HFFc6 (cell line): ENCODE measurements at places on chromosomes 6 and 20.

GRCh38 chr20:40814631-40814960 is 125.6 kb upstream of the MAFB start:
- no peak for DNase-seq

DNA sequence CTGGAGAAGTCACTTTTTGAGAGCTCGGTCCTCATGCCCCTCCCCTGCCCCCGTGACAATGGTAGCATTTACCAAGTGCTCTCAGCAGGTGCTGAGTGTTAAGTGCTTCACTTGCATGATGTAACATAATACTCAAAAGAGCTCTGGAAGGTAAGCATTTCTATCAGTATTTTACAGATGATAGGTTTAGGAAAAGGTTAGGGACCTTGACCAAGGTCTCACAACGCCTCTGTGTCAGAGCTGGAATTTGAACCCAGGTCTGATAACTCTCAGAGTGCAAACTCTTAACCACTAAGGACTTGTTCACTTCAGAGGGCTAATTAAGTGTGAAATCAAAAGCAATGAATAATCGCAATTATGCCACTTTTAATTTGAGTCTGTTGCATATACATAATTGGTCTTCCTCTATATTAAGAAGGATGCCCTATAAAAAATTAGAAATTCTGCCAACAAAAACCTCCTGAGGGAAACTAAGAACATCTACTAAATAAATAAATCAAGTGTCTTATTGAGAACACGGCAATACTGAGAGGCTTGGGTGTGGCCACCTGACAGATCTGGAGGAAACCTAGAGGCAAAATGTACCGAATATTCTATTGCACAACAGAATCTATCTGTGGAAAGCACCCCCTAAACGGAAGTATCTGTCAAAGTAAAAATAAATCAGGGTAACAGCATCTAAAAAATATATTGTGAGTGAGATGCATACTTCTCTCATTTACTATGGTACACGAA is 109.8 kb downstream of the BACH2 start:
- no peak for DNase-seq

DNA sequence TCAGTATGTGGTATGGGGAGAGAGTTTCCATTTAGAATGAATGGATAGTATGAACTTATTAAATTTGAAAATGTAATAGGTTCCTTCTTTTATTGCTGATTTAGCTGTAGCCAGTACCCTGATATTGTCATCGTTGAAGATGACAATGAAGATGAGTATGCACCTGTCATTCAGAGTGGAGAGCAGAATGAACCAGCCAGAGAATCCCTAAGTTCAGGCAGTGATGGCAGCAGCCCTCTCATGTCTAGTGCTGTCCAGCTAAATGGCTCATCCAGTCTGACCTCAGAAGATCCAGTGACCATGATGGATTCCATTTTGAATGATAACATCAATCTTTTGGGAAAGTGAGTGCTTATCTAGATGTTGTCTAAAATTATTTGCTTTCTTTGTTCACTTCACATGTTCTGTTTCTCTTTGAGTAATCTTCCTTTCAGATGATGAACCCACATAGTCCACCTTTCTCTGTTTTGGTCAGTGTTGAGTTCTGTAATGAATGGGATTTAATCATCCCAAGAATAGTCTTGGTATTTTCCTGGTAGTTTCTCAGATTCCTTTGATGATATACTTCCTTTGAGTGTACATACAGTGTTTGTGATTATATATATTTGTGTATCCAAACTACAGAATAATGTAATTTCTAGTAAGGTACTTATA is 23.3 kb downstream of the HSF2 start:
- no peak for DNase-seq

GRCh38 chr6:143940011-143940597 is 68.0 kb downstream of the PLAGL1 start:
- DNase-seq: peak; percentile 46

DNA sequence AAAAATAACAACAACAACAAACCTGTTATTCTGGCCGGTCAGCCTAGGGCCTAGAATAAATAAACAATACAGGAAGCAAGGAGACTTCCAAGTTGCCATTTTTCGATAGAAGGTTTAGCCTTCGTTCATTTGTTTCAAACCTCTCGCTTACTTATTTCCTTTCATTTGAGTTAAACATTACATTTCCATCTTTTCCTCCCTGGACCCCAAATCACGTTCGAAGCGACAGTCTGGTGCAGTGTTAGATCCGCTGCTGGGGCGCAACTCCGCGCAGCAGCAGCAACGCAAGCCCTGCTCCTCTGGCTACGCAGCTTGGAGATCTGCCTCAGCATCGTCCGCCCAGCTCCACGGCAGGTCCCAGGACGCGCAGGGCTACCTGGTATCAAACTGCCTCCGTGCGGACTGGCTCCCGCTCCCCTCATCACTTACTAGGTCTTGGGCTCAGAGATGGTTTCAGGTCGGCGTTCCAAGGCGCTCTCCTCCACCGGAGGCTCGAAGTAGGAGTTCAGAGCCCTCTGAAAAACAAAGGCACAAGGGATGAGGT is 530 bp downstream of the TDP2 start:
- DNase-seq: peak; percentile 8

DNA sequence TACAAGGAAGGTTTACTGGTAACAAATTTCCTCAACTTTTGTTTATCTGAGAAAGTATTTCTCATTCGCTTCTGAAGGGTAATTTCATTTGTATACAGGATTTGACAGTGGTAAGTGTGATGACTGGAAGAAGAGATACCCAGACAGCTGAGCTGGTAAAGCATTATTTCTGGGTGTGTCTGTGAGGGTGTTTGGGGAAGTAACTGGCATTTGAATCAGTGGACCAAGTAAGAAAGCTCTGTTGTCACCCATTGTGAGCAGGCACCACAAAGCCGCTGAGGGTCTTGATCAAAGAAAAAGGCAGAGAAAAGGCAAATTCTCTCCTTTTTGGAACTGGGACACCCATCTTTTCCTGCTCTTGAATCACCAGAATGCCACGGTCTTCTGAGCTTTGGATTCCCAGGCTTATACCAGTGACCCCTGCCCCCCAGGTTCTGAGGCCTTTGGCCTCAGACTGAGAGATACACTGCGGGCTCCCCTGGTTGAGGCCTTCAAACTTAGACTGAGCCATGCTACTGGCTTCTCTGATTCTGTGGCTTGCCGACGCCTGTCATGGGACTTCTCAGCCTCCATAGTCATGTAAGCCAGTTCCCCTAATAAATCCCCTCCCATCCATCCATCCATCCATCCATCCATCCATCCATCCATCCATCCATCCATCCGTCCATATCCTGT is 10.5 kb upstream of the HUS1B start:
- no peak for DNase-seq

GRCh38 chr6:1535295-1535694 is 74.4 kb upstream of the FOXC1 start:
- DNase-seq: no peak

DNA sequence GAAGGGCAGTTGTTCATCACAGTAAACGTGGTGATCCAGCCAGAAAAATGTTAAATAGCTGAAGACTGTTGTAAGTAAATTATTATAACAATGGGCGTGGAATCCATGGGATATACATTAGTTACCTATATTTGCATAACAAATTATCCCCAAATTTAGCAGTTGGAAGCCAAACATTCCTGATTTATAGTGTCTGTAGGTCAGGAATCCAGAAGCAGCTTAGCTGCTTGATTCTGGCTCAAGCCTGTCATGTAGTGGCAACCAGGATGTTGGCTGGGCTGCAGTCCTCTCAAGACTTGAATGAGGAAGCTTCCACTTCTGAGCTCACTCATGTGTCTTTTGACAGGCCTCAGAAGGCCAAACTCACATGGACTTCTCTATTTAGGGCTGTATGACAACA is 6.9 kb upstream of the ADGRB3 start:
- no peak for DNase-seq

DNA sequence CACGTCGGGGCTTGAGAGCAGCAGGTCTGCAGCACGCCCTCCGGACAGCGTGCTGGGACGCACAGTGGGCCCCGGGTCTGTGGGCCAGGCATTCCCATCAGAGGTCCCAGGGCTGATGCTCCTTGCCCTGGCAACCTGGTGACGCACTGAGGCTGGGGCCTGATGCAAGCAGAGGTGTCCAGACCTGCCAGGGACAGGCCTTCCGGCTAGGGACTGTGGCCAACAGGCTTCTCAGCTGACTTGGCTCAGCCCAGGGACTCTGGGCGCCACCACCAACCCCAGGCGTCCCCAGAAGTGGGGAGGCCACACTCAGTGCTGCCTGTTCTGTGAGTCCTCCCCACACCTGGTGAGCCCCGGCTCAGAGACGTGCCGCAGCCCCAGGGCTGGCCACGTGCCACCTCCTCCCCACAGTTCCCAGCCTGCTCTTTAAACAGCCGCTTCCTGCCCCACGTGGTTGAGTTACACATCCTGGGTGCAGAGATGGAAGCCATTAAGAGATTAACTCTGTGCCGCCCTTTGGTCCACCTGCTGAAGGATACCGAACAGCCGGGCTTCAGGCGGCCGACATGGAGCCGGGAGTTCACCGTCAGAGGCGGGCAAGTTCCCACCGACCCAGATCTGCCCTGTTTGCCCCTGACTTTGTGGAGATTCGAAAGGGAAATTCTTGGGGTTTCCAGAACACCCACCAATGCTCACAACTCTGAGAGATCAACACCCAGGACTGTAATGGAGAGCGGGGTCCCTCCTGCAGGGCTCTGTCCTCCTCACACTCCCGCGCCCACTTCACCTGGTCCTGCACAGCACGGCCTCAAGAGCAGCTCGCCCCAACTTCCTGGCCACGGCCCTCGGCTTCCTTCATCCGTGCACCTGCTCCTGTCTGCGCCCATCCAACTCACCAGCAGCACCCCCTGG is 37.6 kb upstream of the ZBP1 start:
- DNase-seq: no peak

DNA sequence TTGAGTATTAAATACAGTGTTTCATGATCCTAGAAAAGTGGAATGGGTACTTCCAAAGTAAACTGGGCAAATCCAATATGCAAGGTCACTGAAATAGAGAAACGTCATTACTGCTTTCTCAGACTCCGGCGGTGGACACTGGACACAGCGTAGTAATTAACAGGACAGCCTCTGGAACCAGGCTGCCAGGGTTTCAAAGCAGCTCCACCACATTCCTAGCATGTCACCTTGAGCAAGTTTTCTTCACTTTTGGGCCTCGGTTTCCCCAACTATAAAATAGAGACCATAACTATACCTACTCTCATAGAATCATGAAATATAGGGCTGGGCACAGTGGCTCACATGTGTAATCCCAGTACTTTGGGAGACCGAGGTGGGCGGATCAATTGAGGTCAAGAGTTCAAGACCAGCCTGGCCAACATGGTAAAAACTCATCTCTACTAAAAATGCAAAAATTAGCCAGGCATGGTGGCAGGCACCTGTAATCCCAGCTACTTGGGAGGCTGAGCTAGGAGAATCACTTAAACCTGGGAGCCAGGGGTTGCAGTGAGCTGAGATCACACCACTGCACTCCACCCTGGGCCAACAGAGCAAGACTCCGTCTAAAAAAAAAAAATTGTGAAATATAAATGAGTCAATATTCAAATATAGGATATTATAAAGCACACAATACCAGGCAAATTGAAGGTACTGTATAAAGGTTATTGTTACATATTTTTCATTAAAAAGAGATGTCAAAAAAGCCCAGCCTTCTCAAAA is 24.9 kb downstream of the ARHGAP18 start:
- no peak for DNase-seq

GRCh38 chr6:1617466-1618310 is 8.0 kb downstream of the FOXC1 start:
- no peak for DNase-seq

GRCh38 chr6:132817554-132818403 is 3.4 kb downstream of the RPS12 start:
- DNase-seq: no peak

GRCh38 chr6:157099912-157100593 is 223.3 kb downstream of the TMEM242 start:
- no peak for DNase-seq

DNA sequence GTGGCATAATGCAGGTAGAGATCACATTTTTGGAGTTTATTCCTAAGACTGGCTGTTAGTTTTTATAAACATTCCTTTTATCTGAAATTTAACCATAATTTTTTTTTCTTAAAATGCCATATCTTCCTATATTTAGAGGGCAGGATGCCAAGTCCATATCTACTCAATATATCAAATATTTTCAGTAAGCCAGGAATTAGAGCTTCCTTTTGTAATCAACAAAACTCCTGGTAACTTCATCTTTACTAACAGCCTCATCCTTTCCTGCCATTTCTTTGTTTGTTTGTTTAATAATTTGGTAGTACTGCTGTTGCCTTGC is 136.3 kb downstream of the OLIG3 start:
- no peak for DNase-seq

DNA sequence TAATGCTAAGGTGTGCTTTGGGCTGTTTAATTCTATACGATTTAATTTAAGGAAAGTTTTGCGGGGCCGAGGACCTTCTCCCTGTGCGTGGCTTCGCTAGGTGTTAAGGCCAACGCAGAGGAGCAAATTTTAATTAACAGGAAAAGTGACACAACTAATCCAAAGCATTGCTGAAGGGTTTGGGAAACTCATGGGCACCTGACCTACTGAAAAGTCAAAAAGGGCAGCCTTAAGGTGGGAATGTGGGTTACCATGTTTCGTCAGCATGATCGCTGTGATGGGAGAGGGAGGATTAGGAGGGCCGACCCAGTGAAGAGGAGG is 415 bp upstream of the CUL9 start:
- no peak for DNase-seq

GRCh38 chr6:53728570-53729194 is 63.1 kb upstream of the KLHL31 start:
- DNase-seq: peak; percentile 34

GRCh38 chr6:161136655-161137054 is 137.2 kb downstream of the AGPAT4 start:
- no peak for DNase-seq

DNA sequence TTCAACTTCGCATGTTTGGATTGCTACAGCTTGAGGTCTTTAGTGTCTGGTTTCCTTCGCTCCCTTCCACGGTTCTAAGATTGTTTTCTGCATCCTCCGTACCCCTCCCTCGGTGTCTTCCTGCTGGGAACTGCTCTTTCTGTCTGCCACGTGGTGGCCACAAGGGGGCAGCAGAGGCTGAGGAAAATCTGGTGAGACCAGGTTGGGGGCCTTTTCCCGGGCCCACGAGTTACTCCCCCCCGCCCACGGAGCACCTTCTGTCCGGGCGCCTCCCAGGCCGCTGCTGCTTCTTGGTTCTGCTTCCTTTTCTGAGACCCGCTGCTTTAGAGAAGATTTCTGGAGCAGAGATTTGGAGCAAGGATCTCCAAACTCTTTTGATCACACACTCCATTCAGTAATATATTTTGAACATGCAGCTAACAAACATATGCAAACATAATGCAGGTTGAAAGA is 21.1 kb upstream of the NOTCH4 start:
- DNase-seq: peak; percentile 57

- DNase-seq: peak; percentile 32
Measured at GRCh38 chr20:2151858-2152281, 50.2 kb downstream of the STK35 start.
